Naive thymus-derived CD4-positive, alpha-beta T cell (primary cell): ENCODE measurements at places on chromosomes 6 and 20. TPM values are rescaled to one million over a fixed set of nuclear protein-coding genes. Genes with fewer than 3 reads are reported as not detected.

DNA sequence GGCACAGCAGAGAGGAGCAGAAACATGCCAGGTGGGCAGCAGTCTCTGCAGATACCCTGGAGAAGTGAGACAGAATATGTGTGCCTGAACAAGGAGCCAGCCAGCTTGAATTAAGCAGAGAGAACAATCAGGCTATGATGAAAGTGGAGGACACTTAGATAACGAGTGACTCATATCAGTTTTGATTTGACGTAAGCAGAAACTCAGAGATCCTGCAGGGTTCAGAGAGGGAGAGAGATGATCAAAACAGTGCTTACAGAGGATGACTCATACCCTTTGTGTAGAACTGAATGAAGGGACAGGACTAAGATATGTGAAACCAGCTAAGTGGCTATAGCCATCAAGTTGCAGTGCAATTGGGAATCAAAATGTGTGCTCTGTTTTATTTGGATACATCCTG, 300.7 kb downstream of the TENT5A start:
- no peaks in the 10 kb centered on the region for H3K4me1 ChIP-seq
- DNase-seq: no peak
- H3K27ac ChIP-seq: no peak overlapping the region
- H3K36me3 ChIP-seq: no peaks in the 10 kb centered on the region
- no peaks in the 10 kb centered on the region for H3K27me3 ChIP-seq
- H3K4me3 ChIP-seq: no peak overlapping the region

DNA sequence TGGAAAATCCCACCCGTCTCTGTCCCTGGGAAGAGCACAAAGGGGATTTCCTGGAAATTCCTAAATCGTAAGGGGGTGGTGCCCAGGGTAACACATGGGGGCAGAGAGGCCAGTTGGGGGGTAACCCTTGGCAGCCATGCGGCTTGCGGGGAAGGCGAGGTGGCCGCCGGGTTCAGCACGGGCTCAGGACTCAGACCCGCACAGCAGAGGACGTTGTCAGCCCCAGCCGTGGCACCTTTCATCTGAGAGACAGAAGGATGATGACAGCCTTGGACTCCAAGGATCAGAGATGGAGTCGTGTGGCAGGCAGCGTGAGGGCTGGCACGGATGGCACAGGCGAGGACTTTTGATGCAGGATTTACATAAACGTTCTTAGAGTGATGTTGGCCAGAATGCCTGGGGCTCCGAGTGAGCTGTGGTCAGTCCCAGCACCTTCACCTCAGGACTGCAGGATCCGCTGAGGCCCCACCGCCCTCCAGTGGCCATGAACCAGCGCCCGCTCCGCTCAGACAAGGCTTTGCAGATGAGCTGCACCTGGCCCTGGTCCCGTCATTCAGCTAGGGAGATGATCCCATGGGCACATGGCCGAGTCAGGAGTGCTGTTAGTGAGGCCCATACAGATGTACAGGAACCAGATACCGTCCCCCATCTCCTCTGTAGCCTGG, 190.3 kb downstream of the TAF4 start:
- DNase-seq: no peak
- no peak overlapping the region for H3K27ac ChIP-seq
- H3K4me3 ChIP-seq: no peak overlapping the region
- no peaks in the 10 kb centered on the region for H3K4me1 ChIP-seq
- H3K27me3 ChIP-seq: no peaks in the 10 kb centered on the region

The SNRPB2 gene
- total RNA-seq: 32.9 TPM

The C20orf202 gene
- 0.22 TPM for total RNA-seq

DNA sequence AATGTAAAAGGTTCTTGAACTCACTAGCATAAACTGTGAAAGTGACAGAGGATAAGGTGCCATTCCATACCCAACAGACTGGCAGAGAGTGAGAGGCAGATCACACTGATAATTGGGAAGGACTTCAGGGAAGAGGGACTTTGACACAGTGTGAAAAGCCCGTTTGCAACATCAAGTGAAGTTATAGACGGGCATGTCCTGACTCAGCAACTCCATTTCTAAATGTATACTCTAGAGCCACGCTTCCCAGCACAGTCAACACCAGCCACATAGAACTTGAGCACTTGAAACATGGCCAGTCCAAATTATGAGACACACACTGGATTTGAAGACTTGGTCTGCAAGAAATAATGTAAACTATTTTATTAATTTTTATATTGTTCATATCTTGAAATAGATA, 45.9 kb upstream of the XRN2 start:
- DNase-seq: no peak
- no peaks in the 10 kb centered on the region for H3K27me3 ChIP-seq
- H3K27ac ChIP-seq: no peak overlapping the region
- no peak overlapping the region for H3K4me3 ChIP-seq
